ENCODE measurements at places on chromosomes 6 and 20.

DNA sequence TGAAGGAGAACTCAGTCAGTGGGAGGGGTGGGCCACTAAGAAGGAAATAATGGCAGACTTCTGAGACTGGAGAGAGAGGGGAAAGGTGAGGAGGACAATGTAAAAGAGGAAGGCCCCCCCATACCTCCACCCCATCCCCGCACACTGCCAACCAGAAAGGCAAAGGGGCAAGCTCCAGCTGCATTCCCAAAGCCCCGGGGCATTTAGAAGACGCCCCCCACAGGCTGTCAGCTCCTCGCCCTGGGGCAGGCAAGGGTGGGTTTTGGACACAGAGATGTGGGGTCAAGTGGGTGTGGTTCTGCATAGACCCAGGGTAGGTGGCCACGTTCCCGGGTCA, 20.8 kb upstream of the SLC22A7 start:
- DNase-seq, result no peak

DNA sequence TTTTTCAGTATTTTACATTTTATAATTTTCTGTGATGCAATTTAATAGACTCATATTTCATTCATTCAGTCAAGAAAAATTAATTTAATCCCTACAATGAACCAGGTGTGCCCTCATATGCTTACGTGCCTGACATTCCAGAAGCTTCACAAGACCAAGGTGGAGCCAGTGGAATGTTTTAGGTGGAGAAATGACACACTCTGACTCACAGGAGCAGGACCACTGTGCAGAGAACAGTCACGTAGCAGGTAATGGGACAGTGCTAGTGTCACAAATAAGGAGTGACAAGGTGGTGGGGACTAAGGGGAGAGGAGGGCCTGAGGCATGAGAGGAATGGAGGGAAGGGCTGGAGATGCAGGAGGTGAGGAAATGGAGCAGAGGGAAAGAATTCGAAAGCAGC, 37.0 kb upstream of the HLA-G start:
- no peak for DNase-seq

DNA sequence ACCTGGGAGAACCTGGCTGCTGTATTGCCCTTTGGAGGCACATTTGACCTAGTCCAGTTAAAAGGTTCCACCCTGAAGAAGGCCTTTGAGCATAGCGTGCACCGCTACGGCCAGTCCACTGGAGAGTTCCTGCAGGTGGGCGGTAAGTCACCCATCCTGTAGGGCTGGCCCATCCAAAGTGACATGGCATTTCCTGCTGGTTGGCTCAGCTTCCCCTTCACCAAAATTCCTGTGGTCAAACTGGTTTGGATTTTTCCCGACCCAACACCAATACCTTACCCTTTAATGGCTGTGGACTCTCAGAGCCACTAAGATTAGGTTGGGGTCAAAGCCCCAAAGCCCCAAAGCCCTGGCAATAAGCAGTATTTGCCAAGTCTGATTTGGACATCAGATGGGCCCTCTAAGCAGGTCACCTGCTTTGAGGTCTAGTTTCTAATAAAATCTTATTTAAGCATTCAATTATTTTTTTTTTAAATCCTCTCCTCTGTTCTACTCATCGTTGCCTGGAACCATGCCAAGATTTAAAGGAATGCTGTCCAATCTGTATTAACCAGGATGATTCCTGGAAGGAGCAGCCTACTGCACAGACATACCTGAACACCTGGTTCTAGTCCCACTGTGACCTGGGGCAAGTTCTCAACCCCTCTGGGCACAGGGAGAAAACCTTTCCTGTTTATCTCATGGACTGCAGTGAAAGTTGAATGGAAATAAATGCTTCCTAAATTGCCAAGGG, 40.8 kb downstream of the NT5E start:
- DNase-seq, result no peak

- no peak for DNase-seq
Observed at GRCh38 chr6:167237438-167238145, 53.5 kb upstream of the UNC93A start.

GRCh38 chr6:22071270-22072041, 225.4 kb downstream of the PRL start:
- DNase-seq, result no peak

DNA sequence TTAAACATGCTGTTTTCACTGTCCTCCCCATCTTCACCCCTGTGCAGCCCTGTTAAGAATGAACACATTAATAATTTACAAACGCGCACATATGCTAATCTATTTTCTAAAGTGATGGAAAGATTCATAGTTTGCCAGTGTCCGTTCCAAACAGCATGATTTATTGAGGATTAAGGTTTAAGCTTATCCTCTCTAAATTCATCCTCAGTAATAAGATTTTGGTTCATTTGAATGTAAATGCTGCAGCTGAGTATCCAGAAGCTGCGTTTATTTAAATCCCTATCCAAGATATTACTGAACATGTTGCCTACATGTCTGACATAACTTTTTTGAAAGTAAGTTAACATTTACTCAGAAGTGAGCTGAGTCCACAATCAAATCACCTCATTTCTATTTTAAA, 42.8 kb upstream of the FAM135A start:
- no peak for DNase-seq

DNA sequence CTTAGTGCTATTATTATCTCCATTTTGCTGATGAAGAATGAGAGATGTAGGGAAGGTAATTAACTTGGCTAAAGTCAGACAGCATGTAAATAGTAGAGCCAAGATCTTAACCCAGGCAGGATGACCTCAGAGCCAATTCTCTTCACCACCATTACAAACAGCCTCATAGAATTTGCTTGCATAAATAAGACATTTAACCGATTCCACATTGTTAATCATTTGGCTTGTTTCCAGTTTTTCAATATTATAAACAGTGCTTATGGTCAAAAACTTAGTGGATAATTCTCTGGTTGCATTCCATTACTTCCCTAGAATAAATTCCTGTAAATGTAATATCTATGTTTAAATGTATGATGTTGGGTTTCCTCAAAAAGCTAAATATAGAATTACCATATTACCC, 19.1 kb upstream of the PRDM1 start:
- DNase-seq, result no peak

GRCh38 chr20:48210111-48211027, 425.1 kb upstream of the SULF2 start:
- no peak for DNase-seq

GRCh38 chr20:2922957-2923356, 49.7 kb downstream of the PTPRA start:
- no peak for DNase-seq

DNA sequence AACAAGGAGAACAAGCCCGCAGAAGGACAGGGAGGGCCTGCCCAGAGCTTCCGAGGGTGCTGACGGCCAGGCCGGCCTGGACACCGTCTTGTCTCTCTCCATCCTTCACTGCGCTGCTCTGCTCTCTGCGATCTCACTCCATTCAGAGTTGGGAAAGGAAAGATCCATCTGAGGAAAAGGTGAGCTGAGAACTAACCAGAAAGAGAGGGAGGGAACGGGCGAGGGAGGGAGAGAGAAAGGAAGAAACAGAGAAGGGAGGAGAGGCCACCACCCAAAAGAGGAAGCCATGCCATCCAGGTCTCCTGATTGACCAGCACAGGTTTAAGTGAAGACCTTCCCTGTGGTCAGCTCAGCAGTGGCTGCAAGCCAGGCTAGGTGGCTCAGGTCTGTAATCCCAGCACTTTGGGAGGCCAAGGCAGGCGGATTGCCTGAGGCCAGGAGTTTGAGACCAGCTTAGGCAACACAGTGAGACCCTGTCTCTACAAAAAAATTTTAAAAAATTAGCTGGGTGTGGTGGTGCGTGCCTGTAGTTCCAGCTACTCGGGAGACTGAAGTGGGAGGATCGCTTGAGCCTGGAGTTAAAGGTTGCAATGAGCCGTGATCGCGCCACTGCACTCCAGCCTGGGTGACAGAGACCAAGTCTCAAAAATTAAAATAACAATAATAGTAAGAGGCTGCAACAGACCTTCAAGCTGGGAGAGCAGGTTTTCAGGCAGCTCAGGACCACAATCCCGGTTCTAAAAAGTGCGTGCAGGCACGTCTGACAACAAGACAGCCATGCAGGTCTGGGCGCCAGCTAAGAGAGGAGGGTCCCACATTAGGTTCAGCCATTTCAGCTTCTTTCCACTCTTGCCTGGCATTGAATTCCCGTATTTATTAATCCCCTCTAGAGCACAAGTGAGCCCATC, 34.2 kb upstream of the DLGAP4 start:
- no peak for DNase-seq

GRCh38 chr20:771741-772464, 3.6 kb upstream of the SLC52A3 start:
- DNase-seq, result no peak

DNA sequence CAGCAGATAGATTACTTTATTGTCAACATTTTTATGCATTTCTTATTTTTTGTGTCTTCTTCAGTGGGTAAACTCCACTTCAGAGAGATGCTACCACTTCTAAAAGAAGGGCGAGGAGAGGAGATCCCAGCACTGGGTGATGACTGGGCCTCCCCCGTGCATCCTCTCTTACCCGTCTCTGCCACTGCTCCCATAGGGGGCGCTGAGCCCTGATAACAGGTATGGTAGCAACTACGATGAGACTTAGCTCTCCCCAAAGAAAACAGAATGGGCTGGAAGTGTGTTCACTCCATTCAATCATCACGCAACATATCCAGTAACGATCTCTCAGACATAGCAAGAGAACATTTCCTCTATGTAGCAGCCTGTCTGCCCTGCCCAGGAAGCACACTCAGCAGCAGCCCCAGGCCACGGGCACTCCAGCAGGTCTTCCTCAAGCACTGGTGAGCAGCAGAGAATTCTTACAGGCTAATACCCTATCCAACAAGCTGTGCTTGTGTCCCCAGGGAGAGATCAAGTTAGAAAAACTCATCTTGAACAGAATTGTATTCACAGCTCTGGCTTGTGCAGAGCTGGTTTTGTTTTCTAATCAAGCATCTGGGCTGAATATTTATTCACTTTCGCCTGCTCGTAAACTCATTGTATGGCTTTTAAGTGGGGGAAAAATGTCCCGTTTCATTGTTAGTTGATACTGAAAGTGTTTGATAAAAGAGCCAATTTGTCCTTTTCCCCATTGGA, 533.1 kb upstream of the CDH4 start:
- no peak for DNase-seq

- DNase-seq, result no peak
Observed at GRCh38 chr20:57023997-57024396, 242.4 kb downstream of the BMP7 start.

- no peak for DNase-seq
Observed at GRCh38 chr6:140052736-140053729, 678.6 kb upstream of the CITED2 start.

DNA sequence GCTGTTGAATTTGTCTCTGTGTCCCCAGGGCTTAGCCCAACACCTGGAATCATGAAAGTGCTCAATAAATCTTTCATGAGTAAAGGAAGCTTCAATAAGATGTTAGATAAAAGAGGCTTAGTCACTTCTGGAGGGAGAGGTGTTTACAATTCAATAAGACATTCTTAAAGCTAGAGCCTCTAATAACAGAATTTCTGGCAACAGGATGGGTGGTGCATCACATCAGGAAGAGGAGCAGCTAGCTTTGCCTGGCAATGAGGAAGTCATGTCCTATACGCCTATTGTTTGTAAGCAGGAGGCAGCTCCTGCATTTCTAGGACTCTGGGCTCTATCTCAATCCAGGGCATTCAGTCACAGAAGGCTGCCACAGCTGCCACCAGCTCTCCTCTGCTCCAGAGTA, 638.5 kb downstream of the EPM2A start:
- no peak for DNase-seq

DNA sequence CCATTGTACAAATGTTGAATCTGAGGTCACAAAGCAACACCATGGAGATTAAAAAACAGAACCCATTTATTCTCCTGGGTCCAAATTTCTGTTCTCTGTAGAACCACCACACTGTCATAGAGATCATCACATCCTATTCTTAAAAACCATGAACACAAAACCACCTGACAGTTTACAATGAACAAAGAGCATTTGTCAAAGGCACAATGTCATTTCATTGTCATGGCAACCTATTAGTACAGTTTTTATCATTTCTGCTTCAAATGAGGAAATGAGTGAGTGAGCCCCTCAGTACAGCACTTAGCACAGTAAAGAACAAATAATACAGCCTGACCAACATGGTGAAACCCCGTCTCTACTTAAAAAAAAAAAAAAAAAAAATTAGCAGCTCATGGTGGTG, 23.1 kb upstream of the LAMP5 start:
- no peak for DNase-seq

DNA sequence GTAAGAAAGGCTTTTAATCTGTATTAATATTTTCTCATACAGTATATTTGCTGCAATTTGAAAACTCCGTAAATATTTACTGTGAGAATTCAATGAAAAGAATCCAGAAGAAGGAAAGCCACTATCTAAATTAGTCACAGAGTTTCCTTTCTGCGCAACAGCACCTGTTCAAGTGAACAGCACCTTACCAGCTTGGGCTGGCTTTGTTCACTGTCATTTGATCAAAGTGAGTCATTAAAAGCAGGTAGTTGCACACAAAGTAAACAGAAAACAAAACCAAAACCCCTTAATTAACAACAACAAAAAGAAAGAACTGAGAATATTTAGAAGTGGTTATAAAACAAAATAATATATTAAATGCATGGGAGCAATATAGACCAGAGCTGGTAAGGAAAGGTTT, 12.8 kb downstream of the SMLR1 start:
- no peak for DNase-seq

GRCh38 chr6:160263196-160263939, 4.7 kb upstream of the SLC22A2 start:
- no peak for DNase-seq

- no peak for DNase-seq
Observed at GRCh38 chr6:22544476-22544875, 24.9 kb upstream of the HDGFL1 start.

- no peak for DNase-seq
Observed at GRCh38 chr6:47454713-47455396, 22.7 kb upstream of the CD2AP start.

DNA sequence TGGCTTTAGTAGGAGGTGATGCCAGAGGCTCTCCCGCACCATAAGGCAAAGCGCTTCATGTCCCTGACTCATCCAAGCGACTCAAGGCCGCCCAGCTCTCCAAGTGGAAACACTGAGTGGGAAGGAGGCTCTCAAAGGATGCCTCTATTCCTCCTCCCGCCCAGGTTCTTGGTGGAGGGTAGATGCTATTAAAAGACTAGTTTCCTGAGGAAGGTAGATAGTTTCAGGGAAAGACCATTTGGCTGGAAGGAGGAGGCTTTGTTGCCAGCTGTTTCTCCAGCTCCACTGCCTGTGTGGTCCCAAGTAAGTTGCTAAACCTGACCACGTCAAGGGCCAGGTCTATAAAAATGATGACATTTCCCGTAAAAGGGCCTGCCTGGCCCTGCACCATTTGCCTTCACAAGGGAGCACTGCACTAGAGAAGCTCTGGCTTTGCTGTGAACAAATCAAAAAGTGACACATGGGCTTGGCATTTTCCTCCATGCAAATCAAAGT, 48.2 kb downstream of the GMDS start:
- no peak for DNase-seq

DNA sequence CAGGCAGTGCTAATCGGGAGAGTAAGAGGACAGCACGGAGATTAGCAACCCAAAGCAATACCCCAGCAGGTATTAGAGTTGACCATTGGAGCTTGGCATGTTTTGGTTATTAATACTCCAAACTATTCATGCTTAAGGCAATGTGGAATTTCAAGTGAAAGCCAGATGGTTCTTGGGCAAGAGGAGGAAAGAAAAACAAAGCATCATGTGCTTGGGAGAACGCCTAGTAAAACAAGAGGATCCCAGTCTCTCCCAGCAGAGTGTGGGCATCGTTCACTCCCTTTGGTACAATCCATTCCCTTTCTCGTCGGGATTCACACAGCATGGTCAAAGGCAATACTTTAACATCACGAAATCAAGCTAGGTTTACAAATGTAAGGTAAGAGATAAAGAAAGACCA, 349.8 kb downstream of the PRKN start:
- no peak for DNase-seq

- DNase-seq, result no peak
Observed at GRCh38 chr20:53028337-53029007, 56.3 kb downstream of the TSHZ2 start.

- no peak for DNase-seq
Observed at GRCh38 chr6:118893064-118893806, 717 bp upstream of the ASF1A start.

Measured in NCI-H1048 (cell line).